NCI-H510A (cell line): ENCODE measurements at places on chromosomes 11 and 22.

DNA sequence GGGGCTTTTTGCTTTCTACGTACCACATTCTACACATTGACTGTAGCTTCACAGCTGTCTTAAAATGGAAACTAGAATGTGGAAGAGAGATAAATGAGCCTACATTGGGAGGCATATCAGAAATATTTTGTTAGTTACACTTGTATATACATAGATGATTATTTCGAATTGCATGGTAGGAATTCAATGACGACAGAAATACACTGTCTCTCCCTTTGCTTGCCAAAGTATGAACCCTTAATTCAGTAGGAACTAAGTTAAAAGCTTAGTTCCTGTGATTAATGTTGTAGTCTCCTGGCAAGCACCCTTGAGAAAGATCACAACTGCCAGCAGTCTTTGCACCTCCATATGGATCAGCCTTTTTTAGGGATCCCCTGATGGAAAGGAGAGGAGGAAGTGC lies 10.1 kb downstream of the C11orf87 start:
- DNase-seq = no peak

GRCh38 chr11:84249344-84250135 lies 963.4 kb upstream of the CCDC90B start:
- no peak for DNase-seq

DNA sequence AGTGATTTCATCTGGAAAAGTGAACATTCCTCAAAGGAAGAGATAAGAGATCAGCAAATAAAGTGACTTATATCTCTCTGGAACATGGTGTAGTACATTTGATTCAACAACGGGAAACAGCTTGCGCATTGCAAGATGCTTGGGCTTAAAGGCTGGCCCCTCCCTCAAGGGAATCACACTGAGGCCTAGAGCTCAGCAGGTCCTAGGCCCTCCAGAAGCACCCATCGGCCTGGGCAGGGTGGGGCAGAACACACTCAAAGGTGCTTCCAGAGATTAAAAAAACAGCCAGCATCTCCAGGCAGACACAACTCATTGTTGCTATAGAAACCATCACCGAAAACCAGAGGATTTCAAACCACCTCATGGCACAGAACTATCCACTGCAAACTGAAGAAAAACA lies 69.0 kb upstream of the ARFGAP3 start:
- DNase-seq = no peak

DNA sequence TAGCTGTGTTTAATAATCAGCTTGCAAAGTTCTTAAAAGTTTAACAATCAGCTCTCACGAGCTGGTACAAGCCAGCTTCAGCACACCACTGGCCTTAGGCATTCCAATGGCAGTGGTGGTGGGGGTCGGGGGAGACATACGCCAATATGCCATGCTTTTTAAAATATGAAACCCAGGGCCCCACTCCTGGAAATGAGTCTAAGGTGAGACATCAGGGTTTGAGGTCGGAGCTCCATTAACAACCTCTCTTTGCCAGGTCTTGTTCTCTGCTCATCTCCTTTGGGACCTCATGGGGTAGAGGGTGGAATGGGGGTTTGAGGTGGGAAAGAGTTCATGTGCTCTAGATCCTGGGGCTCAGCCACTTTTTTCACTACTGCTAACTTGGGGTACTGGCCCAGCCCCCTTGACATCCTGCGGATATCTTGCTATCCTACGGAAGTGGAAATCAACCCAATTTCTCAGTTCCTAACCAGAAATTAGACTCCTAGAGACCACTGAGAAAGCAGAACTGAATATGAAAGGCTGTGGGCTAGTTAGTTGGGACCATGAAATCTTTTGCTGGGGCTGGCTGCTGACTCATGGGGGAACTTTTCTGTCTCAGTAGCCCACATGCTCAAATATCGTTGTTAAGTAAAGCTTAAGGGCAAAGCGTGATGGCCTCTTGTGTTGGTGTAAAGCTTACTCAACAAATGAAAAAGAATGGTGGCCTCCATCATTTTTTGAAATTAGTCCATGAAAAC lies 90.1 kb downstream of the PDHX start:
- DNase-seq = no peak

DNA sequence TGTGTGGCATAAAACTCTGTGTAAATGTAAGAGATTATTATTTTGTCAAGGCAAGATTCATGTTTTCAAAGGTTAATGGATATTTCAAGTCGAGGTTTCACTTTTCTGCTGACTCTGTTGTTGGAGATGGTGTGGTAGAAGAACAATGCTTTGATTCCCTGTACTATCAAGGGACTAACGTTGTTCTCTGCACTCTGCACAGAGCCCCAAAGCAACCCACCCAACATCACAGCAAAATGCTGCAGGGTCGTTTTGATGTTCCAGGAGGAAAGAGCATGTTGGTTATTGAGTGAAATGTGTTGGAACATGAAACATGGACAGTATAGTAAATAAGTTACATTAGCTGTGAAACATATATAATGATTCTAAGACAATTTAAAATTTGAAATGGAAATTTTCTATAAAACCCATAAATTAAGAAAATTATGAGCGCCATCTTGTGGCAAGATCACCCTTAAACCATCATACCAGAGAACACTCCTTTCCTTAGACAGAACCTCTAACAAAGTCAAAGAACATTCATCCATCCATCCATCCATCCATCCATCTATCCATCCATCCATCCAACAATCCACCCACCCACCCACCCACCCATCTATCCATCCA lies 164.4 kb upstream of the ZBED5 start:
- DNase-seq = no peak

DNA sequence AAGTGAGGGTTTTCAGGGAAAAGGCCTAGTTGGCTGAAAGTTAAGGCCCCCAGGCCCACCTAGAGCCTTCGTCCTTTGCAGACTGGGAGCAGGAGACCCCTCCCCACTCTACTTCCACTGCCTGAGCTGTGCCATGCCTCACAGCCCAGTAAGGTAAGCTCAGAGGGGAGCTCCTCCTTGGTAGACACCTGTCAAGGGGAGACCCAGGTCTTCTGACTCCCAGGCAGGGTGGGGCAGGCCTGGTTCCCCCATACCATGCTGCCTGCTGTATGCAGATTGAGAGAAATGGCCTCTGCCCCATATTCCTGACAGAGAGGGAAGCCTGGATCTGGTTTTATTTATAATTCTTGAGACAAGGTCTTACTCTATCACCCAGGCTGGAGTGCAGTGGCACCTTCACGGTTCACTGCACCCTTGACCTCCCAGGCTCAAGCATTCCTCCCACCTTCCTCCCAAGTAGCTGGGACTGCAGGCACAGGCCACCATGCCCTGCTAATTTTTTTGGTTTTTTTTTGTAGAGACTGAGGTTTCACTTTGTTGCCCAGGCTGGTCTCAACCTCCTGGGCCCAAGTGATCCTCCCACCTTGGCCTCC lies 697 bp downstream of the RAB36 start:
- DNase-seq = no peak

DNA sequence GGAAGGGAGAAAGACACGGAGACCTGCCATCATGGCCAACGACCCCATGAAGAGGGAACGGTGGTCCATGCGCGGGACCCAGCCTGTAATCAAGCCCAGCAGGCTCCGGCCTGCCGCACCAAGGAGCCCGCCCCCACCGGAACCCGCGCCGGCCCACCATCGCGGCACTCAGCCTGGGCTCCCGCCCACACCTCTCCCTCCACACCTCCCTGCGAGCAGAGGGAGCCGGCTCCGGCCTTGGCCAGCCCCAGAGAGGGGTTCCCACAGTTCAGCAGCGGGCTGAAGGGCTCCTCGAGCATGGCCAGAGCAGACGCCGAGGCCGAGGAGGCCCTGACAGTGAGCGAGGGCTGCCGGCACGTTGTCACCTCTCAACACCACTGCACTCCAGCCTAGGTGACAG lies 1302.8 kb upstream of the CNTN5 start:
- no peak for DNase-seq

- DNase-seq = no peak
Measured at GRCh38 chr11:104812103-104812788, 86.0 kb downstream of the CASP12 start.
